ENCODE measurements at places on chromosomes 5 and 9. TPM values are rescaled to one million over a fixed set of nuclear protein-coding genes. Genes with fewer than 3 reads are reported as not detected.

Gene C9orf153
- total RNA-seq, result 0.49 TPM

Gene CCDC183
- total RNA-seq, result 0.84 TPM

Gene SLC6A19
- total RNA-seq, result not detected

Gene ENTREP1
- total RNA-seq, result 15.1 TPM

Gene ANKRD31
- total RNA-seq, result 0.27 TPM

Gene FOXD4L3
- not detected for total RNA-seq

Gene ANKRD18A
- 0.75 TPM for total RNA-seq

Gene SEC61B
- total RNA-seq, result 113 TPM

Gene PCDHB15
- 4.3 TPM for total RNA-seq

Gene WDR55
- 9.9 TPM for total RNA-seq

GRCh38 chr5:58940446-58940845, 357.6 kb downstream of the RAB3C start:
- H3K4me3 ChIP-seq, result no peak overlapping the region
- H3K27ac ChIP-seq, result no peak overlapping the region
- DNase-seq, result peak; percentile 72
- H3K27me3 ChIP-seq, result no peaks in the 10 kb centered on the region

DNA sequence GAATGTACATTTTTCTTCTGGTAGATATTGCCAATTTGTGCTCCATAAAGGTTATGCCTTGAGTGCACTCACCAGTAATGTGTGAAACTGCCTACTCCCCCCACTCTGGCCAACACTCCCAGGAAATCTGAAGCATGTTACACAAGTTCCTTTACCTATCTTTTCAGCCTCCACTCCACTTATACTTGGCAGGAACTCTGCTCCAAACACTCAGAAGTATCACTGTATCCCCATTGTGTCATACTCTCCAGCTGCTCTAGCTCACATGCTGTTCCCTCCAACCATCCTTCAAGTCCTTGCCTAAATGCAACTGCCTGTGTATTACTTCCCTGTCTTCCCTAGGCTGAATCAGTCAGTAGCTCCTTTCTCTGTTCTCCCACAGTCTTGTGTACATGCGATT, 28.3 kb downstream of the POU4F3 start:
- H3K27me3 ChIP-seq, result peaks cover 3% of the 10 kb centered on the region
- no peak overlapping the region for H3K27ac ChIP-seq
- no peak overlapping the region for H3K4me3 ChIP-seq
- DNase-seq, result no peak

GRCh38 chr5:177457852-177458681, 11.5 kb downstream of the PRR7 start:
- H3K27me3 ChIP-seq, result peaks cover 8% of the 10 kb centered on the region
- peak; percentile 39 for DNase-seq
- H3K4me3 ChIP-seq, result no peak overlapping the region
- H3K27ac ChIP-seq, result peak overlapping the region; percentile 84
- peaks cover 59% of the 10 kb centered on the region for H3K36me3 ChIP-seq

GRCh38 chr5:98784411-98784810, 10.9 kb downstream of the RGMB start:
- H3K4me1 ChIP-seq, result peaks cover 32% of the 10 kb centered on the region
- H3K4me3 ChIP-seq, result no peak overlapping the region
- H3K27me3 ChIP-seq, result no peaks in the 10 kb centered on the region
- no peak overlapping the region for H3K27ac ChIP-seq

GRCh38 chr9:68498816-68499215, 41.9 kb downstream of the TMEM252 start:
- peaks cover 4% of the 10 kb centered on the region for H3K4me1 ChIP-seq
- no peaks in the 10 kb centered on the region for H3K36me3 ChIP-seq
- no peaks in the 10 kb centered on the region for H3K27me3 ChIP-seq
- no peak for DNase-seq
- H3K4me3 ChIP-seq, result no peak overlapping the region
- no peak overlapping the region for H3K27ac ChIP-seq

GRCh38 chr9:113653746-113654604, 190.4 kb downstream of the RGS3 start:
- DNase-seq, result no peak
- no peaks in the 10 kb centered on the region for H3K36me3 ChIP-seq
- peak overlapping the region; percentile 81 for H3K27ac ChIP-seq
- H3K4me1 ChIP-seq, result peaks cover 59% of the 10 kb centered on the region
- no peak overlapping the region for H3K4me3 ChIP-seq

DNA sequence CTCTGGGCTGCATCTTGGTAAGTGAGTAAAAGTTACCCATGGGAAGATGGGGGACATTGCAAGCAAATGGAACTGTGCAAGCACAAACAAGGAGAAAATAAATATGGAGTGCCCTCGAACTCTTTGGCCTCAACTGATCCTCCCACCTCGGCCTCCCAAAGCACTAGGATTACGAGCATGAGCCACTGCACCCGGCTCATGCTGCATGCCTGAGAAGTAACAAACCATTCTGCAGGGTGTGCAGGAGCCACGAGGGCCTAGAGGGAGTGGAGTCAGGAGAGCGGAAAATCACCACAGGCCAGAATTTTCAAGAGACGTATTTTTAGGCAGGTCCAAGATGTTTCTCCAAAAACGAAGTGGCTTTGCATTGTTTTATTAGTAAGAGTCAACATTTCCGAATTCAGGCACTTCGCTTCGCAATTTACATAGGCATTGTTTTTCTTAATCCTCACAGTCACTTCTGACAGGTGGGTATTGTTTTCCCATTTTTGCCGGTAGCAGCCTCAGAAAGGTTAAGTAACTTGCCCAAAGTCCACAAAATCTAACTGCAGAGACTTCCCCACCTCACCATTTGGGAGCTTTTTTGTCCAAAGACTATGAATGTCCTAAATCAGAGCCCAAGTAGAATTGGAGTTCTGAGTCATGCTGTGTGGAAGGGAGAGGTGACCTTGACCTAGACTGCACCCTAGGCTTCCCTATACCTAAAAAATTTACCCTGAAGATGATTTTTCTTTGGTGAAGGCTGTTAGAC, 230.2 kb downstream of the NR3C1 start:
- H3K36me3 ChIP-seq, result peaks cover 5% of the 10 kb centered on the region
- no peak overlapping the region for H3K27ac ChIP-seq
- H3K27me3 ChIP-seq, result no peaks in the 10 kb centered on the region
- H3K4me1 ChIP-seq, result peaks cover 8% of the 10 kb centered on the region

GRCh38 chr5:34674187-34674586, 18.1 kb downstream of the RAI14 start:
- no peaks in the 10 kb centered on the region for H3K36me3 ChIP-seq
- H3K4me3 ChIP-seq, result no peak overlapping the region
- peaks cover 12% of the 10 kb centered on the region for H3K4me1 ChIP-seq

DNA sequence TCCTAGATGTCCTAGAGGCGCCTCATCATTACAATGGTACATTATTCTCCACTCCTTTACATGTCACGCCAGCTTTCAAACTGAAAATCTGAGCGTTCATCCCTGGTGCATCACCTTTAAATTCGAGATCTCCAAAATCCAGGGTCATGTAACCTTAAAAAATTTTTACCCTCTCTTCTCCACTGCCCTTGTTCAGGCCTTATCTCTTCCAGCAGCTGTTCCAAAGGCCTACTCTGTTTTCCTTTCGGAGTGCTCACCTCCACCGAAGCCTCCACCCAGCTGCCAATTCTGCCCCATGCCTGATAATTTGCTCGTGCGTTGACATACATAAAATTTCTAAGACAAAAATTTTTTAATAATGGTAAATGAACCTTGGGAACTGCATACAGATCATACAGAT, 950 bp upstream of the MSH3 start:
- H3K27ac ChIP-seq, result no peak overlapping the region
- no peaks in the 10 kb centered on the region for H3K27me3 ChIP-seq
- H3K4me1 ChIP-seq, result peaks cover 12% of the 10 kb centered on the region
- peaks cover 15% of the 10 kb centered on the region for H3K36me3 ChIP-seq

GRCh38 chr5:10747678-10748622, 13.1 kb downstream of the DAP start:
- DNase-seq, result no peak
- H3K27ac ChIP-seq, result no peak overlapping the region
- H3K4me3 ChIP-seq, result no peak overlapping the region

DNA sequence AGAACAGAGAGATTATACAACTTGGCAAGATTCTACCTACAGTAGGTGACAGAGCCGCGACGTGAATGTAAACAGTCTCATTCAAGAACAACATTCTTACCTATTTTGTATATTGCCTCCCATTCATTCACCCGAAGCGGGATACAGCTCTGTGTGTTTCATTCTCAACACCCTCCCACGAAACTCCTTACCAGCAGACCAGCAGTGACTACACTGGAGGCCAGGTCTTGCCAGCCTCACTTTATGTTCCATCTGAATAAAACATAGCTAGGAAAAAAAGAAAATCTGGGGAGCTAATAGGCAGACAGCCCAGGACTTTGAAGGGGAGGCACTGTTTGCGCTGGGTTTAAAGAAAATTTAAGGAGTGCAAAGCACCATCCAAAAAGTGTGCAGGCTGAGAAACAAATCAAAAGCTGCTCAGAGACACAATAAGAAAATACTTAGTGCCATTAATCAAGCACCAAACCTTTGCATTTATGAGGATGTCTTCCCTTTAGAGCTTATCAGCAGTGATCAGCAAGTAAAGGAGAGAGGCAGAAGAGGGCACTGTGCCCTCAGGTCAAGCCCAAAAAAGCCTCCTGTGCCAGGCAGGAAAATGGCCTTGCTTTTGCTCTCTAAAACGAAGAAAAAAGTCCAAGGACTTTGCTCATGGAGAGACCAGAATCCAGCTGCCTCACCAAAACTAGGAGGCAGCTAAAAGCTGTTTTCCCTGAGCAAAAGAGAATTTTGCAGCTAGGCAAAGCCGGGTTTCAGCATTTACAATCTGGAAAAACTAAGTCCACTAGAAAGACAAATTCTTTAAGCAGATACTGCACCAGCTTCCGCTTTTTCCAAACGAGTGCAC, 295.1 kb downstream of the BNC2 start:
- peak; percentile 69 for DNase-seq
- H3K36me3 ChIP-seq, result no peaks in the 10 kb centered on the region
- H3K4me3 ChIP-seq, result no peak overlapping the region
- peak overlapping the region; percentile 56 for H3K27ac ChIP-seq
- H3K27me3 ChIP-seq, result no peaks in the 10 kb centered on the region

- no peak overlapping the region for H3K4me3 ChIP-seq
- H3K27me3 ChIP-seq, result peaks cover 28% of the 10 kb centered on the region
- no peak for DNase-seq
- H3K27ac ChIP-seq, result no peak overlapping the region
Observed at GRCh38 chr9:135271425-135271824, 184.0 kb downstream of the OLFM1 start.

- H3K27ac ChIP-seq, result no peak overlapping the region
- DNase-seq, result no peak
- H3K27me3 ChIP-seq, result peaks cover 12% of the 10 kb centered on the region
- H3K4me3 ChIP-seq, result no peak overlapping the region
Observed at GRCh38 chr9:98195671-98196070, 3.2 kb upstream of the CORO2A start.

- peaks cover 26% of the 10 kb centered on the region for H3K27me3 ChIP-seq
- no peaks in the 10 kb centered on the region for H3K36me3 ChIP-seq
- peaks cover 19% of the 10 kb centered on the region for H3K4me1 ChIP-seq
- H3K4me3 ChIP-seq, result peak overlapping the region; percentile 50
- peak; percentile 27 for DNase-seq
Observed at GRCh38 chr9:129751841-129752801, 721 bp downstream of the PTGES start.

GRCh38 chr5:16791036-16791705, 144.9 kb downstream of the MYO10 start:
- H3K4me1 ChIP-seq, result peaks cover 7% of the 10 kb centered on the region
- no peaks in the 10 kb centered on the region for H3K27me3 ChIP-seq
- no peak overlapping the region for H3K27ac ChIP-seq
- peak; percentile 78 for DNase-seq

DNA sequence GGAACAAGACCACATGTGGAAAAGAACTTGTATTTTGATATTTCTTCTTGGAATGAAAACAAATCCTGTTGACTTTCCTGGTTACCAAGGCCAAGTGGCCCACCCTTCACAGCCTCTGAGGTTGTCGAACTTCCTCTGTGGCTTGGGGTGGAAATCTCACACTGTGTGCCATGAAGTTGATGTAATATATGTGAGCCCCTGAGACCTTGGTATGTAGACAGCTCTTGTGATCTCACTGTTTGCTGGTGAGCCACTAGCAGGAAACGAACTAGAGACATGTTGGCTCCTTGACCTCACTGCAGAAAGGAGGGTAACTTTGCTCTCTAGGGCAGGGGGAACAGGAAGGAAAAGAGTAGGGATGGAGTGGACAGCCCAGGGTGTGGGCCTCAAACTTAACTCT, 159.4 kb downstream of the ARHGAP26 start:
- peak overlapping the region; percentile 78 for H3K27ac ChIP-seq
- H3K4me1 ChIP-seq, result peaks cover 20% of the 10 kb centered on the region
- H3K36me3 ChIP-seq, result peaks cover 3% of the 10 kb centered on the region
- H3K4me3 ChIP-seq, result no peak overlapping the region

DNA sequence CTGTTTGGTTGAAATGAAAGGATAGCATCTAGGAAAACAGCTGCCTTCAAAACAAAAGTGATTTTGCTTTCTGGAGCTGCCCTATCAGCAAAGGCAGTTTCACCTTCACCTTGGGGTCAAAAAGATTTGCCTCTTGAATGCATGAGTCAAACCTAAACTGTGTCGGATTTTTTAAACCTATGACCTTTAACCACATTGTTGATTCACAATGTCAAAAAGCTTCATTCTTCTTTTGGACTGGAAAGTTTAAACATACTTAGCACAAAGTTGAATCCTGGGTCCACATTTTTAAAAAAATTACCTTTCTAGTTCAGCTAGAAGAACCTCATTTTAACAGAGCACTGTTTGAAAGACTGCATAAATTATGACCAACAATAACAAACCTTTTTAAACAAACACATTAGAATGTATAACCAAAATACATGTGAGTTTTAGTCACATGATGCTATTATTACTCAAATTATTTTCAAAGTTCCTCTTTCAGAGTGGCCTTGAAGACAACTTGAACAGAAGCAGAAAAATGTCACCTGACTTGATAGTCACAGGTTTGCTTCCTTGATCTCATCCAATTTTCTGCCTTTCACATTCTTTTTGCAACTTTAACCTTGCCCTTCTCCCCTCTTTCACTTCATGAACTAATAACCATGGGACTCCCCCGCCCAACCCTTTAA, 109.7 kb upstream of the LHFPL2 start:
- no peaks in the 10 kb centered on the region for H3K27me3 ChIP-seq
- no peak overlapping the region for H3K4me3 ChIP-seq
- H3K27ac ChIP-seq, result no peak overlapping the region
- peak; percentile 32 for DNase-seq

- no peak overlapping the region for H3K27ac ChIP-seq
- H3K36me3 ChIP-seq, result no peaks in the 10 kb centered on the region
- no peaks in the 10 kb centered on the region for H3K4me1 ChIP-seq
- no peak for DNase-seq
Observed at GRCh38 chr9:135572233-135572632, 10.7 kb downstream of the PAEP start.

Measured in muscle of leg (tissue), 16 donors.